ENCODE measurements at places on chromosomes 7 and 10.

DNA sequence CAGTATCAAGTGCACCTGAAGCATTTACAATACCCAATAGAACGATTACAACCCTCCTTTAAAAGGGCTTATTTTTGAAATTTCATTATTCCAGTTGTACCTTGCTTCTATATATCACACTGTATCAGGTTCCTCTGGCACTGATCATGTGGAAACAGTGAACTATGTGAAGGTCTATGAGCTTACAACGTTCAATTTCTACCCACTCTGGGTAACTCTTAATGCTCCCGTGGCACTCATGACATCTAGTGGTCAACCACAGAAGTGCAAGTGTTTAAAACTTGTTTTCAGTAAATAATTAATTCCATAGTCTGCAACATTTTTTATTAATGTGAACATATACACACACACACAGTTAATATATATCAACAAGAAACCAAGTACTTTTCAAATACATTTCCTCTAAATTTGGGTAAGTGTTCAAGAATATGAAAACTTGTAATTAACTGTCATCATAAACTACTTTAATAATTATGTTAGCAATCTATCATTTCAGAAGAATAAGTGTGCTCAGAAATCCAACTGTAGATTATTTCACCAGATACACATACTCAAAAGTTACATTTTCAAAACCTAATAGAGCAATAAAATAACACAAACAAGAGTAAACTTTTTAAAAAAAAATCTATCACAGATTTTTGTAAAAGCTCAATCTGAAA lies 61.0 kb downstream of the MPP7 start:
- peak; percentile 62 for DNase-seq

DNA sequence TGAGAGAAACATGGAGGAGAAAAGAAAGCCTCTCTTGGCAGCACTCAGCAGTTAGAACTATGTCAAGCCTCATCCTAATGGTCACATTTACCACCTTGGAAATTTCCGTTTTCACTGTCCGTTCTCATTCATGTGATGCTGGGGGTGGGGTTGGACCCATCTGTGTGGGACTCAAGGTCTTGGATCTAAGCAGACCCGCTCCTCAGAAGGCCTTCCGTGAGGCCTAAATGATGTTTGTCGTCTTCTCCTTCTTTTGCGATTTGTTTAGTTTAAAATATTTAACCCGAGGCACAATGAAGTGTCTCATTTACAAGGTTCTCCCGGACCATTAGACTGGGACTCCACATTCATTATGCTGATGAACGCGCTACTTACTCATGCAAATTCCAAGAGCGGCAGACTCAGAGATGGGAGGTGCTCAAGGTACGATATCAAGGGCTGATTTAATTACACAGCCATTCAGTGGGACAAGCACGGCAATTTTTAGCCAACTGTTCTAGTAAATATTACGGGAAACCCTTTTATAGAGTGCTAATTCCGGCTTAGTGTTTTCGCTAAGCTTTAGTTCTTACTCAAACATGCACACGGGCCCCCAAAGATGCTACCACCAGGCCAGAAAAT lies 109.1 kb upstream of the EFCAB10 start:
- no peak for DNase-seq

DNA sequence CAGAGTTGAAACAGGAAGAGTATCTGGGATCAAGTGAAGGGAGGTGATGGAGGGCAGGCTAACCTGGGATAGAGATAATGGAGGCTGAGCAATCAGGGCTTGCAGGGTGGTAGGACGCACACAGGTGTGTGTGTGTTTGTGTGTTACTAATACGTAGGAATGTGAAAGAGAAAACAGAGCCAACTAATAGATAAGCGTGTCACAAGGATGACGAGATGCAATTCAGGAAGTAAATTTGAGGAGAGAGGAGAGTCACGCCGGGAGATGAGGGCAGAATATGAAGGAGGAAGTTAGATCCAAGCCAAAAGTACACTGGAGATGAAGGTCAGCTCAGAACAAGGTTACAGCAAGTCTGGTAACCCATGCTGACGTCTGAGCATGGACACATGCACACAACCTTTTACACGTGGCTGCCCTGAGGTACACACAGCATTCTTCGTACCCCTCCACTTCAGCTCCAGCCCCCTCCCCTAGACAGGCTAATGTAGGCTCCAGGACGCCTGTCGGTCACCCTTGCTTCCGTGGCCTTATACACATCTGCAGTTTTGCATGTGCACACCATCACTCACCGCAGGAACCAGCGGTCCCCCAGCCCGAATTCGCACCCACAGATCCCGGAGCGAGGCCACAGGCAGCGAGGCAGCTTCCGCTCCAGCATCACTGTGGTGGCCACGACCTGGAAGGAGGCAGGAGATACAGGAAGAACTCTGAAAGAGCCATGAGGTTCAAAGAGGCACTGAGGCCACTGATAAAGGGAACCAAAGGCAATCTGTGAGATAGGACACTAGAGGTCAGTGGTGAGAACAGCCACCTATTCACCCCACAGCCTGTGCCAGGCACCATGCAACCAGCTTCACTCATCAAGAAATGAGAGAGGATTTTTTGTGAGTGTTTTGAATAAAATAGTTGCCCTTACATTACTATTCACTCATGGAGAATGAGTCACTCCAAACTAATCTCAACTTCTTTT lies 23.7 kb upstream of the TRPV6 start:
- peak; percentile 75 for DNase-seq

DNA sequence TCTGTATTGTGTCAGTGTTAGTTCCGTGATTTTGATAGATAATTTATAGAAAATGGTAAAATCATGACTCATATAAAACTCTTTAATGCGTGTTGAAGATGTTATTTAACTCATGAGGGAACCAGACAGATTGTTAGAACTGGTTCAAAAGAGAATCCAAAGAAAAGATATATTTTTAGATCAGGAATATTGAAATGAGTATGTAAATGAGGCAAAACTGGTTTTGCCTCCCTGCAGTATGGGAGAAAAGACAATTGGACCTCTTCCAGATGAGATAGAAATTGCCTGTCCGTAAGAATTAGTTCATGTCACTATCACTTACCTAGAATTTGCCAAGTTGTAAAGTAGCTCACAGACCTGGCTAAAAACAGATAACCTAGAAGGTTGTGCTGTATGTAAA lies 17.6 kb downstream of the CDC123 start:
- no peak for DNase-seq

DNA sequence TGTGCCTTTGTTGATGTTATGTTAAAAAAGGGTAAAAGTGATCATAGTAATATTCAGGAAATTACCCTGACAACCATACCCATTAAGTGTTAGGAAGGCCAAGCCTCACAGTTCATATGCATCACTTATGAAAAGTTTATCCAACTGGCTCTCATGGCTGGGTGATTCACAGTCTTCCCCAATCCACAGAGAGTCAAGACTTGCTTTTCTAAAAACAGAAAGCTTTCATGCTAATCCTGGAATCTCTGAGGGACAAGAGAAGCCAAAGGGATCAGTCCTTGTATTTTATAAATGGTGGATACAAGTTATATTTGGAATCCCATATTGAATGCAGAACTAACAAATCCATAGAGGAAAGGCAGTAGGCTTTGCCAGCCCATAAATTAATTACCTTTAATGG lies 218.3 kb downstream of the JAZF1 start:
- no peak for DNase-seq

DNA sequence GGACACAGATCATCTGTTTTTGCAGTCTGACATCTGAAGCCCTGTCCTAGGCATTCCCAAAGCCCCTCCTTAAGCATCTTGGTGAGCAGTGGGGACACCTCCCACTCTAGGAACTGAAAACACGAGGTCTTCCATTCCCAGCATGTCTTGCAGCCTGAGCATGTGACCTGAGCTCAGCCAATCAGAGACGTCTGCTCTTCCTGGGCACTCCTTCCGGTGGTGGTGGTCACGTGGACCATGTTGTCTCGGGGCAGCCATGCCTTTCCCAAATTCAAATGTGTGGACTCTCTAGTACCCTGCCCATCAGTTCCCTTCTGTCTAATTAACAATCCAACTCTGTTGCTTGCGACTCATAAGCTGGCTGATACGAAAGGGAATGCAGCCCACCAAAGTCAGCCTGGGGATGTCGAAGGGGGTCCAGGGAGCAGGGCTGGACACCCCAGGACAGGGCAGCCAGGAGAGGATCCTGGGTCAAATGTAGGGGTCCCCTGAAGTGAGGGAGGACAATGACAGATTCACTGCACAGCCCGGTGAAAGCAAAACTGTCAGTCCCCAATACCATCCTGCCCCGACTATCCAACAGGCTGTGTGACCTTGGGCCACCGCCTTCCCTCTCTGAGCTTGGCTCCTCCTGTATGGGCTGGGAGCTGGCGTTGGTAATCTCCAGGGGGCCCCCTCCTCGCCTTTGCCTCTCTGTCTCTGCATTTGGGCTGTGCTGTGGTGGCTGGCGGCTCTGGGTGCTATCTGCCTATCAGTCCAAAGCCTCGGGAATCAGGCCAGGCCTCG lies 57.4 kb upstream of the BAIAP2L1 start:
- DNase-seq, result no peak

GRCh38 chr10:63240807-63241206 lies 107.7 kb downstream of the NRBF2 start:
- DNase-seq, result no peak

GRCh38 chr7:29397398-29397797 lies 166.2 kb upstream of the PRR15 start:
- DNase-seq, result no peak

Measured in CD14-positive monocyte (primary cell).